ENCODE measurements at places on chromosomes 12 and 14. TPM values are rescaled to one million over a fixed set of nuclear protein-coding genes. Genes with fewer than 3 reads are reported as not detected.

- no peaks in the 10 kb centered on the region for H3K27me3 ChIP-seq
- peaks cover 12% of the 10 kb centered on the region for H3K4me1 ChIP-seq
- no peaks in the 10 kb centered on the region for H3K36me3 ChIP-seq
- no peak overlapping the region for H3K4me3 ChIP-seq
- no peak overlapping the region for H3K27ac ChIP-seq
These were observed 203.5 kb upstream of the GZMB start for GRCh38 chr14:24837280-24838046.

DNA sequence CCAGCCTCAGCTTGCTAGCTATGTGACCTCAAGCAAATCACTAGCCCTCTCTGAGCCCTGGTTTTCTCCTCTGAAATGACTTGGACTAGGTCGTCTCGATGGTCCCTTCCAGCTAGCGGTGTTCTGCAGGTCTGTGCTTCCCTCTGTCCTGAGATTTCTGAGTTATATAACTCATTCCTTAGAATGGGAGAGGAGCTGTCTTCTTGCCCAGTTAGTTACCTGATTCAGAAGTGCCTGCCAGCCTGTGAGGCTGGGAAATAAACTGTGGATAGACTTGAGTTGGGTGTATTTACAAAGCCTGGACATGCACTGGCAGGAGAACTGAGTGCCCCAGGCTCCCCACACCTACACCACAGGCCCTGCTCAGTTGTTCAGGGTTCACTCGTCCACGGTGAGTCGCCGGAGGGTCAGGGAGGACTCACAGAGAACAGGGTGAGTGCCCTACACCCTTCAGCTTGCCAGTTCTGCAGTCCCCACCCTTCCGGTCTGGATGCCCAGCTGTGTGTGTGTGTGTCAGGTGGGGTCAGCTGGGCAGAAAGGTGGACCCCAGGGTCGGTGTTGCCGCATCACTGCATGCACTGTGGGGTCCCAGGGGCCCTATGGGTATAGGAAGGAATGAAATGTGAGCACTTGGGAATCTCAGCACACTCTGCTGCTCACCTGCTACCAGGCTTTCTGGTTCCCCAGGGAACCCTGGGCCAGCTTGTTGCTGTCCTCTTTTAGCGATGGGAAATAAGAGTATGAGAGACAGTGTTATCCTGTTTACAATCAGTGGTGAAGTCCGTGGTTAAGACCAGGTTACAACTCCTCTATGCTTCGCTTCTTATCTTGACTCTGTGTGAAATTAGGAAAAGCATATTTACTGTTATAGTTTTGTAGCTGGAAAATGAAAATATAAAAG, 348.2 kb downstream of the DPF3 start:
- no peaks in the 10 kb centered on the region for H3K36me3 ChIP-seq
- H3K27ac ChIP-seq: no peak overlapping the region
- H3K27me3 ChIP-seq: peaks cover 5% of the 10 kb centered on the region
- no peak for DNase-seq
- no peak overlapping the region for H3K4me3 ChIP-seq

DNA sequence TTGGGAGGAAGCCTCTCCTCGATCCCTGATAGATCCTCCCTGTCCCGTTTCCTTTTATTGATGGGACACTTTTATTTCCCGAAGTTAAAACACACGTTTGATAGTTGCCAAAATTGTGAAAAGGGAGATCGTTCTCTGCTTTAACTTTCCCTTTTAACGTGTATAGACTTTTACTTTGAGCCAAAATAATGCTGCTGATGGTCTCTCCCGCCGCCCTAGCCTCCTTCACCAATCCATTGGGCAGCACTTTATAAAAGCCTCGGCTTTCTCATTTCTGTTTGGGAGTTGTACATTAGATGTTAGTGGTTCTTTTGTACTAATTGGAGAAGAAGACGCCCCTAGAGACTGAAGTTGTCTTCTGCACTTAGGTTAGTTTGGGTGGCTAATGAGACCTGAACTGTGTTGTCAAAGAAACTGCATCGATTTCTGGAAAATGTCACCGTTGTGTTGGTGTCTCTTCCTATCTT, 1.4 kb downstream of the TMTC2 start:
- no peaks in the 10 kb centered on the region for H3K27me3 ChIP-seq
- H3K36me3 ChIP-seq: peaks cover 6% of the 10 kb centered on the region
- peak; percentile 35 for DNase-seq

CMA1 gene
- not detected for total RNA-seq

- DNase-seq: no peak
- H3K4me1 ChIP-seq: peaks cover 54% of the 10 kb centered on the region
These were observed 18.3 kb downstream of the NINJ2 start for GRCh38 chr12:644818-645552.

IRF9 gene
- 91.4 TPM for total RNA-seq

GRCh38 chr12:91077228-91077954, 19.6 kb upstream of the KERA start:
- H3K27ac ChIP-seq: no peak overlapping the region
- no peaks in the 10 kb centered on the region for H3K4me1 ChIP-seq
- no peaks in the 10 kb centered on the region for H3K27me3 ChIP-seq
- no peaks in the 10 kb centered on the region for H3K36me3 ChIP-seq

DNA sequence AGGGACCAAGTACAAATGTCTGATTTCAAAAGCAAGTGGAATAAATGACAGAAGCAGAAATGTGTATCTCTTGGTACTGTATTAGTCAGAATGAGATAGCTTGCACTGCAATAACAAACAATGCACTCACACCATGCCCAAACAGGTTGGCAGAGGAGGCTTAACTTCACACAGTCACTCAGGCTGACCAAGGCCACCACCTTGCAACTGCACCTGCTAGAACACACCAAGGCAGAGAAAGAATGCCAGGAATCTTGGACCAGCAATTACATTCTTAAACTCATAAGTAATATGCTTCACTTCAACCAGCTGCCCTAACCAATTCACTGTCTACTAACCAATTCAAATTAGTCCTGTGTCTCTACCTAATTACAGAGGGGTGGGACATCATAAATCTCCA, 378.3 kb downstream of the BCL11B start:
- no peak overlapping the region for H3K4me3 ChIP-seq
- no peak for DNase-seq
- H3K36me3 ChIP-seq: no peaks in the 10 kb centered on the region
- no peaks in the 10 kb centered on the region for H3K4me1 ChIP-seq

RTN1 gene
- total RNA-seq: 7.8 TPM

DNA sequence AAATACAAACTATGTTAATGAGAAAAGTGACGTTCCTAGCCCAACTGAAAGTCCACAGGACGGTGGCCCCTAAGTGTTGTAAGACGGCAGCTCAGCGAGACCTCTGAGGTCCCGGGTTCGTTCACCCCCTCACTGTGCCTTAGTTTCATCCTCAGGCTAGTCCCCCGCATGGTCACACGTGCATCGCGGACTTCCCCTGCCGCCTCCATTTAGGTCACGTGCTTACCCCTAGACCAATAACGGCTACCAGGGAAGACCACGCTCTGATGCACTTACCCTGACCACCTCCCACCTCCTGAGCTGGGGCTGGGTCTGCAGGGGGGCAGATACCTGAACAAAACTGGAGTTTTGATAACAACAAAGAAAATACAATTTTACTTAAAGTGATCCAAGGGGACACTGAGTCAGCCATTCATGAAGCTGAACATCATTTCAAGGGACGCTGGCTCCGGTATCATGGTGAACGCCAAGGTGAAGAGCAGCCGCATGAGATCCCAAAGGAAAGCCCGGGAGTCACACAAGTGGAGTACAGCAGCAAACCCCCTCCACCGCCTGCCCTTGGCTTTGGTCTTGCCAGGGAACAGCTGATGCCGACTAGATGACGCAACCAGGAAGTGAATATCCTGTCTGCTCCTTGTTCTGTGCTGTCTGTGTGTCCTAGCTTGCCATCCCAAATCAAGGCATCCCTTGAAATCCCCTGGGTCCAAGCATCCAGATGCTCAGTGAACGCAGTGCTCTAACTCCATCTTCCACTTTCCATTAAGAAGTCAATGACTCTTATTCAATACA, 274.1 kb downstream of the PCNX1 start:
- no peaks in the 10 kb centered on the region for H3K4me1 ChIP-seq
- DNase-seq: no peak
- H3K36me3 ChIP-seq: no peaks in the 10 kb centered on the region

ANKRD33 gene
- not detected for total RNA-seq

- peak overlapping the region; percentile 95 for H3K27ac ChIP-seq
- H3K27me3 ChIP-seq: peaks cover 15% of the 10 kb centered on the region
- no peak for DNase-seq
- peak overlapping the region; percentile 84 for H3K4me3 ChIP-seq
- H3K4me1 ChIP-seq: peaks cover 42% of the 10 kb centered on the region
These were observed 465 bp upstream of the FGD4 start for GRCh38 chr12:32398816-32399369.

DNA sequence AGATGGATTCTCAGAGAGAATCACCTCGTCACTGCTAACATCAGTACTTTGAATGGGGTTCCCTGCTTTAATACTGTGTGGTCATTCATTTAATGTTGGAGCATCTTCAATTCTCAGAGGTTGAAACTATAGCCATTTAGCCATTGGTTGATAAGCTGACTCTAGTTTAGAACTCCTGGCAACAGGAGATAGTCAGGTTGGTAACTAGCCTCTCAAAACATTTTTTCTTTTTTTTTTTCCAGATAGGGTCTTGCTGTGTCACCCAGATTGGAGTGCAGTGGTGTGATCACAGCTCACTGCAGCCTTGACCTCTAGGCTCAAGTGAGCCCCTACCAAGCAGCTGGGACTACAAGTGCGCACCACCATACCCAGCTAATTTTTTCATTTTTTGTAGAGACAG, 3.5 kb upstream of the NCKAP5L start:
- H3K27me3 ChIP-seq: no peaks in the 10 kb centered on the region
- no peak for DNase-seq
- H3K27ac ChIP-seq: no peak overlapping the region
- no peak overlapping the region for H3K4me3 ChIP-seq
- H3K4me1 ChIP-seq: peaks cover 21% of the 10 kb centered on the region

SELPLG gene
- 1.2 TPM for total RNA-seq

- no peak overlapping the region for H3K4me3 ChIP-seq
- no peak overlapping the region for H3K27ac ChIP-seq
These were observed 233.3 kb upstream of the TBX3 start for GRCh38 chr12:114917307-114917706.

All from stomach (tissue), 19 donors.